NCI-H1930 (cell line): ENCODE measurements at places on chromosomes 6 and 20.

- no peak for DNase-seq
Measured at GRCh38 chr20:62625921-62626547, 16.3 kb upstream of the SLCO4A1 start.

- DNase-seq, result no peak
Measured at GRCh38 chr6:113744861-113745260, 112.3 kb upstream of the MARCKS start.

DNA sequence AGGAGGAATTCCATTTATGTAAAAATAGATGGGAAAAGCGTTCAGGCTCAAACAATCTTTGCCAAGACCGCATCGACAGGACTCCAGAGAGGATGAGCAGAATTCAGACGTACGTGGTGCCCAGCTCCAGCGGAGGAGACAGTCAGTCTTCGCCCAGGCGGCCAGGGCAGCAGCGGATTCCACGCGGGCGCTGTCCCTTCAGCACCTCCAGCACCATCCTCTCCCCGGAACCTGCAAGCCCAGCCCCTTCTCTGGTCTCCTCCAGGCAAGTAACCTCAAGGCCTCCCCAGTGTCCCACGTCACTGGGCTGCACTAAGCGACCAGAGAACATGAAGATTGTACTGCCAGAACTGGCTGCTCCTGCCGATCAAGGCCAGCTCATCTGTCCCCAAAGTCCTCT is 2.8 kb upstream of the KCNQ2 start:
- DNase-seq, result no peak

- no peak for DNase-seq
Measured at GRCh38 chr6:7636151-7636550, 46.2 kb downstream of the SNRNP48 start.

GRCh38 chr6:29107758-29108157 is at the start of gene OR2J3:
TSS of gene OR2J3 (plus strand) at chr6:29108058. CDS start at chr6:29111891, 3,833 bp downstream.
- no peak for DNase-seq

GRCh38 chr6:170378502-170378901 is 71.9 kb downstream of the FAM120B start:
- no peak for DNase-seq

DNA sequence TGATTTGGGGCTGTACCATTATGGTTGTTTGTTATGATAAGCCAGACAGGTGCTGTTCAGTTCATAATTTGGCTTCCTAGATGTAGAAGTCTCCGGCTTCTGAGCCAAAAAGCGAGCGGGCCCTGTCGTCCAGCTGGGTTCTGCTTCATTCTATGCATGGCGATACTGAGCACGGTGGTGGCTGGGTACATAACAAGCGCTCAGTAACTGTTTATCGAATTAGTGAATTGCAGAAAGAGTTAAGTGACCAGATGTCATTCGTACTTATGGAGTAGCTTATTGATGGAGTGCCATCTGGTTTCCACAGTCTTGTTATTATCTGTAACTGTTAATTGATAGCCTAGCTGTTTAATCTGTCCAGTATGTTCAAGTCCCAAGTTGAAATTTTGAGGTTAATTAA is 85.0 kb downstream of the DTD1 start:
- no peak for DNase-seq
